ENCODE measurements at places on chromosomes 16 and 17.

DNA sequence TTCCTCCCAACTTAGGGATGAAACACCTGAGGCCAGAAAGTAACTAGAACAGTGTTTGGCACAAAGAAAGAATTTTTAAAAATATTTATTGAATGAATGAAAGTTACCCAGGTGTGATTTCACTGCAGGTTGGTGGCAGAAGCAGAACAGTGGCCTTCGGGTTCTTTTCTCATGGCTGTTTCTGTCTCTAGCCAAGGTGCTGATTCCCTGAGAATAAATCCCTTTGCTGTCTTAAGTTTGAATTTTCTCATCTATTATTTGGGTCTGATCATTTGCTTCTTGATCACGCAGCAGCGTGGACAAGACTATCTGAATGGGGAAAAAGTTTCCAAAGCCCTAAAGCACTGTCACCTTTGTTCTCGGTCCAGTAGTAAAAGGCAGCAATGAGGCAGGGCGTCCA, 73.1 kb upstream of the KIFC3 start:
- no peak for DNase-seq

- no peak for DNase-seq
Observed at GRCh38 chr17:79082311-79083190, 7.9 kb downstream of the ENGASE start.

DNA sequence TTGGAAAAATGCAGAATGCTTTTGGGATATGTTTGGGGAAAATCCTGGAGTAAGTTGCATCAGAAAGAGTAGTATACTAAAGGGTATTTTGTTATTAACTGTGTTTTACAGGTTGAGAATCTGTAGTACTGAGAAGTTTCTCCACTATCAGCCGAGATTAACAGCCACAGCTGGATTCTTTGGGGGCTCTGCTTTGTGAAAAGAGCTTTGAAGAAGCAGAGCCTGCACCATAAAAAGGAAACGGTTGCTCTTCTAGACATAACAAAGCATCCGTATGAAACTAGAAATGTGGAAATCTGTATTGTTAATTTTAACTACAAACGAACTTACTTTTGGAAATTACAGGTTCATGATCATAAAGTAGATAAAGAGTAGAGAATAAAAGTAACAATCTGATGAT, 5.3 kb downstream of the NLK start:
- no peak for DNase-seq

DNA sequence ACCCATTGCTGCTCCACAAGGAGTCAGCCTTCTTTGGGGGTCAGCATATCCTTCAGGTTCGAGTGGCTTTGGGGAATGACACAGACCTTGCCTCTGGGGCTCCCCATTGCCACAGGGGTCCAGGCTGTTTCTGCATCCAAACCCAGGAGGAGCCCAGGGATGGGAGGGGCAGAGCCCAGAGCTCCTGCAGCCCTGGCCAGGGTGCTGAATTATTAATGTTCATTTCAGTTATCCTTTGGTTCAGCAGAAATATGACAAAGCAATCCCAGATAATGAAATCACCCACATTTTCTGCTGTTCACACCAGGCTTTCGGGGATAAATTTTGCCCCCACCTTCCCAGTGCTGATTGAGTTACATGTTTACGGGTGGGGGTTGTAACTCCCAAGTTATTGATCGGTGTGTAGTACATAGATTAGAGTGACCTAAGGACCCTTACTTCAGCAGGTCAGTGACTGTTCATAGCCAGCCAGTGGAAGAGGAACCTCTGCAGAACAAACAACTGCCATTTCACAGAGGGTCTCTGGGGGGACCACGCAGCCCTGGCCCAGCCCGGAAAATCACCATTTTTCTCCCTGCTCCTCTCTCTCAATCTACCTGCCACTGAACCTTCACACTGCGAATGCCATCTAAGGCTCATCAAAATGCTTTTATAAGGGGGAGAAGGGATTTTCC, 240.3 kb upstream of the N4BP1 start:
- DNase-seq = no peak

- no peak for DNase-seq
Observed at GRCh38 chr16:23837553-23838308, 1.9 kb downstream of the PRKCB start.

GRCh38 chr16:83501481-83501880, 306.3 kb upstream of the HSBP1 start:
- DNase-seq = no peak

DNA sequence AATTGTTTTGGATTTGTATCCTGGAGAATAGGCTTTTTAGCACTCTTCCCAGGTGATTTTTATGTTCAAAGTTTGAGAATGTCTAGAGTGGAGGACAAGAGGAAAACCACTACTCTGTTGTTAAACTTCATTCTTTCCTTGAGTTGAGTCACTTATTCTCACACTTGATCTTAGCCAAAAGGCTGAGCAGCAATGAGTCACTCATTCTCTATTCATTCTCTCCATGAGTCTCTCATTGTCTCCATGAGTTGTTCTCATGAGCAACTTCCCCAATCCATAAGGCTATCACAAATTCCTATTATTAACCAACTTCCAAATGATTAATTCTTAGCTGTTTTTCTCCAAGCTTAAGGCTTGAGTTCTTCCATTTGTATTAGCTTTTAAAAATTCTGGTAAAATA, 1393.3 kb downstream of the CDH8 start:
- DNase-seq = no peak

DNA sequence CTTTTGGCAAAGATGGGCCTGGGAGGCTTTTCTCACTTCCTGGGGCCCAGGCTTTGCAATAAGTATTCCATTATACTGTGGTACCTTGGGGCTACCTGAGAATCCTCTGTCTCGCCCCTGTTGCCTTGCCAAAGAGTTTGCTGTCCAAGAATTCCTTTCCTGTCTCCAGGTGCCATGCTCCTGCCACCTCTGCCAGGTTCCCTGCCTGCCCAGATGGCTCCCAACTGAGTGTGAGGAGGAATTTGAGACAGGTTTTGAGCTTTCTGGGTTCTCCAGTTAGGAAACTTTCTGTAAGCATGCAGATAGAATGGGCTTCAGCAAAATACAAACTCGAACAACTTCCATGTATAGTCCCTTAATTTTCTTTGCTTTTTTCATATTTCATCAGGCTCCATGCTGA, 5.8 kb downstream of the MAPT start:
- no peak for DNase-seq

DNA sequence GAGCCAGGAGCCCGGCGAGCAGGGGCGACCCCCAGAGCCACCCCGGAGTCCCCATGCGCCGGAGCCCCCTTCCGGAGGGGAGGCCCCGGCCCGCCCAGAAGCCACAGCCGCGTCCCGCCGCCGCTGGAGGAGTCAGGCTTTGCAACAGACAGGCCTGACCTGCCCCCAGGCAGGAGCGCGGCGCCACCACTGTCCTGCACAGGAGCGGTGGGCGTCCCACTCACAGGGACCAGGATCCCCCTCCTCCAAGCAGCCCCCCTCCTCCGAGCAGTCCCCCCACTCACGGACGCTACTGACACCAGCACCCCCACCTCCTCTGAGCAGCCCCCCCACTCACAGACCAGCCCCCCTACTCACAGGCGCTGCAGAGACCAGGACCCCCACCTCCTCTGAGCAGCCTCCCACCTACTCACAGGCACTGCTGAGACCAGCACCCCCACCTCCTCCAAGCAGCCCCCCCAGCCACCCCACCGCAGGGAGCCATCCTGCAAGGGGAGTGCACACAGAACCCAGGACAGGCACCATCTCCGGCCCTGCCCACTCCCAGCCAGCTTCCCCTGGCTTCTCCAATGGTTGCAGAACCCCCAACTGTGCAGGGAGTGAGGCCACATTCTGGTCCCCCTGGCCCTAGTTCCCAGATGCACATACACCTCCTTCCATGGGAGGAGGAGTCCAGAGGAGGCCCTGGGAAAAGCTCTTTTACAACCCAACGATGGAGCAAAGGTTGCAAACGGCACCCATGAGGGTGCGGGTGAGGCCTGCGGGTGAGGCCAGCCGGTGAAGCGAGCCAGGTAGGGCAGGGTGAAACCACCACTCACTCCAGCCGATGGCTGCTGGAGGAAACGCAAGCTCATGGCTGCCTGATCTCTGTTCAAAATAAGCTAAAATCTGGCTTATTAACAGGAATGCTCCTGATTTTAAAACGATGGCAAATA, 69.9 kb downstream of the ABR start:
- no peak for DNase-seq

DNA sequence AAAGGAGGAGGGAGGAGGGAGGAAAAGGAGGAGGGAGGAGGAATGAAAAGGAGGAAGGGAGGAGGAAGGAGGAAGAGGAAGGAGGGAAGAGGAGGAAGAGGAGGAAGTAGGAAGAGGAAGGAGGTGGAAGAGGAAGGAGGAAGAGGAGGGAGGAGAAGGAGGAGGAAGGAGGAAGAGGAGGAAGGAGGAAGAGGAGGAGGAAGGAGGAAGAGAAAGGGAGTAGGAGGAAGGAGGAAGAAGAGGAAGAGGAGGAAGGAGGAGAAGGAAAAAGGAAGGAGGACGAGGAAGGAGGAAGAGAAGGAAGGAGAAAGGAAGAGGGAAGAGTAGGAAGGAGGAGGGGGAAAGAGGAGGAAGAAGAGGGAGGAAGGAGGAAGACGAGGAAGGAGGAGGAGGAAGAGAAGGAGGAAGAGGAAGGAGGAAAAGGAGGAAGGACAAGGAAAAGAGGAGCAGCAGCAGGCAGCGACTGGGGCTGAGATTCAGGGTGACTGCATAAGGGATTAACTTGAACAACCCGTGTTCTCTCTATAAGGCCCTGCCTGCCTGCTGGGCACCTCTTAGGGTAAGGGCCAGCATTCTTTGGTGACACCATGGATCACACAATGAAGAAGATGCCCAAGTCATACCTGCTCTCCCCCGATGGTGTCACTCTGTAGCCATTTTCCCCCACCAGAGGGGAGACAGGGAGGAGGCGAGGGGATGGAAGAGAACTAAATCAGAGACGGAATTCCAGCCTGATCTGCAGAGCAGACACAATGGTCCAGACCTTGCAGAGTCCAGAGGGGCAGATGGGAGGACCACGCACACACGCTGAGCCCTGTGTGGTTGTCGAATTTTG, 1.4 kb upstream of the IL34 start:
- no peak for DNase-seq

GRCh38 chr17:49820773-49821172, 27.1 kb downstream of the TAC4 start:
- no peak for DNase-seq

GRCh38 chr16:49085686-49086085, 196.0 kb downstream of the CBLN1 start:
- no peak for DNase-seq

- DNase-seq = no peak
Observed at GRCh38 chr16:28534542-28535373, 4.0 kb downstream of the NUPR1 start.

DNA sequence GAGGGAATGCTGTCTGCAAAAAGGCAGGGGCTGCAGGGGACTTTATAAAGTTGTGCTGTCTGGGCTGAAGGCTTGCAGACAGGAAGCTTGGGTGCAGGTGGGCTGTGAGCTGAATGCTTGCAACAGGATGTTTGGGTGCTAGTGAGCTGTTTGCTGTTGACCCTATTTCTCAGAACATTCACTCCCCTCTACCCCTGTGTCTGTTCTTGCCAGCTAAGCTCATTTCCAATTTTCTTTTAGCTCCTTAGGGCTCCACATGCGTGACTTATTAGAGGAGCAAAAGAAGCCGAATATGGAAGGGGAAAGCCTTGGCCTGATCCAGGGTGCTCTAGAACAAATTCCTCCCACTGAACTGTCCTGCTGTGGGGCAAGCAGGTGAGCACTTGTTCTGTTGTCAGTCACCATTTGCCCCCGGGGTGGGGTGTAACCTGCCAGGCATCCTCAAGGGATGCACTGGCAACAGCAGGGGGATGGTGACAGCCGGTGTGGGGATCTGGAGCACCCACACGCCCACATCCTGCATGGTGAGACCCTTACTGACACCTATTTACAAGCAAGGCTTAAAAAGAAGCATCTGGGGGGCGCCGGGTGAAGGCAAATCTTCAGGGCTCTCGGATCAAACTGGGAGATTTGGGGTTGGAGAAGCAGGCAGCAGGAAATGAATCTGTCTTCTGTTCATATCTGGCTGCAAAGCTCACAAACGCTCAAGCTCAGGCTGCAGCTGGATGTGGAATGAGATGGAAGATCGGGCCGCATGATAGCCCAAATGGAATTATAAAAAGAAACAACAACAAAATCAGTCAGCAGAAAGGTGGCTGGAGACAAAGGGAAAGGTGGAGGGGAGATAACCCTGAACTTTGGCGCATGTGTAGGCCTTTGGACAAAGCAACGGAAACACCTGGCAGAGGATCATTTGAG, 21.1 kb upstream of the NUP93 start:
- no peak for DNase-seq

DNA sequence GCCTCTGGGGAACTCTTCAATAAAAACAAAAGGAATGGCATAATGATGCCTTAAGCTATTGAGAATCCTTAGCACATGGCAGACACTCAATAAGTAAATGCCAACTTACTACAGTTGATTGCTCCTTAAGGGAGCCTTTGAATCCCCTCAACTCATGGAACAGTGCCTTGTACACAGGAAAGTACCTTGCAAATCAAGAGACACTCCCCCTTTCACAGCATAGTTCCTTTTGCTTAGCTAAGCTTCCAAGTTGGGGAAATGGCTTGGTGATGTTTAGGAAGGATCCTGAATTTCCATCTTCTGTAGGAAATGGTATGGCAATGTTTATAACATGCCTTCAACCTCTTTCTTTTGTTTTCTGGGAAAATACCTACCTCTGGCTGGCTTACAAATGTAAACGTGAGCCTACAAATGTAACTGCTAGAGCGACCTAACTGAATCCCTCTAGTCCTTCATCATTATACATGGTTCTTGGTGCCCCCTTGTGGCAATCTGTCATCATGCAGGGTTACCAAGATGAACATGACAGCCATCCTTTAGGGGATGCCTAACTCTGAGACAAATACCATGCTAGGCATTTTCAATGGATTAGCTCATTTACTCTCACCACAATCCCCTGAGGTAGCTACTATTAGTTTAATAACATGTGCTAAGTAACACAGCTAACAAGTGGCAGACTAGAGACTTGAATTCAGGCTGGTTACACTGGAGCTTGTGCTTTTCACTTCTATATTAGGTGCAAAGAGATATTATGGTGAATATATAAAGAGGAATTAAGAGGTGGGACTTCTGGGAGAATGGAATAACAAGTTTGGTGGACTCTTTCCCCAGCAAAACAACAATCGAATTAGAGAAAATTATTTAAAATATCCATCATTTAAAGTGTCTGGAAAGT, 65.0 kb downstream of the MMD start:
- DNase-seq = no peak

DNA sequence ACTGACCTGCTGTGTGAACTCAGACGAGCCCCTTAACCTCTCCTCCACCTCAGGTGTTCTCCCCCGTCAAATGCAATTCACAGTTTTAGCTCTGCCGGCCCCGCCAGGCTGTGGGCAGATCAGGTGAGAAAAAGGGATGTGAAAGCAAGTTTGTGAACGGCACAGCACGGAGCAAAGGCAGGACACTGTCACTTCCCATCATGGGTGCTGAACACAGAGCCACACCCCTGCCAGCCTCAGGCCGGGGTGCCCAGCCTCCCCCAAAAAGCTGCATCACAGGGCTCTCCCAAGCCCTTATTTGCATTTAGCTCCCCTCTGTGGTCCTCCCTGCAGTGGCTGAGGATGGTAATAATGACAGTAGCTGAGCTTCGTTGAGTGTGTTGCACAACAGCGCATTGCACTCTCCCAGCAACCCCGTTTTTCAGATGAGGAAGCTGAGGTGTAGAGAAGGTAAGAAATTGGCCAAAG, 88.8 kb upstream of the TNRC6C start:
- DNase-seq = no peak

- DNase-seq = no peak
Observed at GRCh38 chr16:4570688-4571321, 14.7 kb downstream of the C16orf96 start.
